ENCODE measurements at places on chromosomes 7 and 10.

DNA sequence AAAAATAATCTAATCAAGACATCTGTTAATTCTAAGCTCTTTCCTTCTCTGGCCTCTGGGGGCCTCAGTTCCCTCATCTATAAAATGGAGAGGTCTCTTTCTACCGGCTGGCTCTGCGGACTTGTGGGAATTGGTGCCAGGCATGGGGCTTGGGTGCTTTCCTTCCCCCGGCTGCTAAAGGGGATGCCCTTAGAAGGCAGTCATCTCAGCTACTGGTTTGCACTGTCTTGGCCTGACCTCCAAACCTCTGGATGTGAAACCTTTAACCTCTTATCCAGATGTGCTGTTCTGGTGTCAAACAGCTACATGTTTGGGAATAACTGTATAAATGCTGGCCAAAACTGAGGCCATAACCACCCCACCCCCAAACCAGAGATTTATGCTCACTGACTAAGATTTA, 320.0 kb downstream of the RPS24 start:
- no peak for DNase-seq

- no peak for DNase-seq
Observed at GRCh38 chr10:49568235-49568634, 29.3 kb upstream of the ERCC6 start.

DNA sequence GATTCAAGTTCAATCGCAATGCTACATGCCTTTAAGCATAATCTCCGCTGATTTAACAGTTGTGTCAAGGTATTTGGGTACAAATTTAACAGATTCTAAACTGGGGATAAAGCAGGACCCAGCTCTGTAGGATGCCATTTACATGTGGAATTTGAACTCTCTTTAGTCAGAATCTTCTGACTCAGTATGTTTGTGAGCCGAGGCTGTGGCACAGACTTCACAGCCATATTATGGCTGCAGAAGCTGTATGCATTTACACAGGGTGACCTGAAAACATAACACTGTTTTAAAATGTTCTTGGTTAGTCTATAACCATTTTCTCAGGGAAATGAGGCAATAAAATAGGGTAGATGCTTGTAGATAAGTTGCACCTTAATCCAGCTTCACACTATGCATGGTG, 8.7 kb downstream of the PDLIM1 start:
- no peak for DNase-seq

DNA sequence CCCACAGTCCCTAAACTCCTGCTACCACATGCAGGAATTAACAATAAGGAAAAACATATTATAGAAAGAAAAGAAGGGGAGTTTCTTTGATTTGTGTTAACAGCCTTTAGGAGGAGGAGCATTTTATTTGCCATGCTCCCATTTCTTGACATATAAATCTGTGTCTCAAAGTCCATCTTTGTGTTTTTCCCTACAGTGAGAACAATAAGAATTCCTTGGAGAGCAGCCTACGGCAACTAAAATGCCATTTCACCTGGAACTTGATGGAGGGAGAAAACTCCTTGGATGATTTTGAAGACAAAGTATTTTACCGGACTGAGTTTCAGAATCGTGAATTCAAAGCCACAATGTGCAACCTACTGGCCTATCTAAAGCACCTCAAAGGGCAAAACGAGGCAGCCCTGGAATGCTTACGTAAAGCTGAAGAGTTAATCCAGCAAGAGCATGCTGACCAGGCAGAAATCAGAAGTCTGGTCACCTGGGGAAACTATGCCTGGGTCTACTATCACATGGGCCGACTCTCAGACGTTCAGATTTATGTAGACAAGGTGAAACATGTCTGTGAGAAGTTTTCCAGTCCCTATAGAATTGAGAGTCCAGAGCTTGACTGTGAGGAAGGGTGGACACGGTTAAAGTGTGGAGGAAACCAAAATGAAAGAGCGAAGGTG, 4.1 kb downstream of the IFIT2 start:
- no peak for DNase-seq

DNA sequence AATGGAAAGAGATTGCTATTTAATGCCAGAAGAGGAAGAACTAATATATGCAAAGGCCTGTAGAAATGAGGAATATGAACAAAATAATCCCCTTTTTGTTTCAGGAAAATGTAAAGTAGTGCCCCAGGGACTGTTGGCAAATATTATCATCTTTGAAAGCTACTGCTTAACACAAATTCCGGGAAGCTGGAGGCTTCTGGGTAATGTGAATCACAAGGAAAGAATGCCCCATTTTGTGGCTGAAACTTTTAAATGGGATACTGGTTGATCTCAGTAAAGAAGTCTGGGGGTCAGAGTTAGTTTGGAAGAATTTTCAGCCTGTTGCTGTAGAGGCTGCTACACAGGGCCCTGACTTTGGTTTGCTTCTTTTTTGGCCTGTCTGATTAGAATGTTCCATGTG, 141.0 kb downstream of the PTEN start:
- DNase-seq = no peak

DNA sequence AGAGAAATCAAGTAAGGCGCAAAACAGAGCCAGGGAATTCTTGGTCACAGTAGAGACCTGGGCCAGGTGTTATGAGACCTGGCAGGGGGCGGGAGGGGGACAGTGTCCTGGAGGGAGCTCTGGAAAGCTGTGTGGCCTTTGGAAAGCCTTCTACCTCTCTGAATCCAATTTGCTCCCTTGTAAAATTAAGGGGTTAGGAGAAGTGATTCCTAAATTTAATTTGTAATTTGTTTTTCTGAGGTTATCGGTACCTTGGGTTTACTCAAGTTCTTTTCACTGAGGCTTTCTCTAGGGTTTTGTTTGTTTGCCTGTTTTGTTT, 920.8 kb downstream of the TYW1 start:
- no peak for DNase-seq

- no peak for DNase-seq
Observed at GRCh38 chr10:84075226-84076046, 63.9 kb upstream of the GHITM start.

All from Caco-2 (cell line).